ENCODE measurements at places on chromosomes 13 and 19. TPM values are rescaled to one million over a fixed set of nuclear protein-coding genes. Genes with fewer than 3 reads are reported as not detected.

CEACAM4 gene
- total RNA-seq: not detected

MEIS3 gene
- 21.2 TPM for total RNA-seq

GRCh38 chr19:37725181-37725580, 5.6 kb upstream of the ZNF607 start:
- no peak for DNase-seq

- no peak for DNase-seq
Measured at GRCh38 chr19:45418802-45419201, 4.9 kb downstream of the ERCC1 start.

DNA sequence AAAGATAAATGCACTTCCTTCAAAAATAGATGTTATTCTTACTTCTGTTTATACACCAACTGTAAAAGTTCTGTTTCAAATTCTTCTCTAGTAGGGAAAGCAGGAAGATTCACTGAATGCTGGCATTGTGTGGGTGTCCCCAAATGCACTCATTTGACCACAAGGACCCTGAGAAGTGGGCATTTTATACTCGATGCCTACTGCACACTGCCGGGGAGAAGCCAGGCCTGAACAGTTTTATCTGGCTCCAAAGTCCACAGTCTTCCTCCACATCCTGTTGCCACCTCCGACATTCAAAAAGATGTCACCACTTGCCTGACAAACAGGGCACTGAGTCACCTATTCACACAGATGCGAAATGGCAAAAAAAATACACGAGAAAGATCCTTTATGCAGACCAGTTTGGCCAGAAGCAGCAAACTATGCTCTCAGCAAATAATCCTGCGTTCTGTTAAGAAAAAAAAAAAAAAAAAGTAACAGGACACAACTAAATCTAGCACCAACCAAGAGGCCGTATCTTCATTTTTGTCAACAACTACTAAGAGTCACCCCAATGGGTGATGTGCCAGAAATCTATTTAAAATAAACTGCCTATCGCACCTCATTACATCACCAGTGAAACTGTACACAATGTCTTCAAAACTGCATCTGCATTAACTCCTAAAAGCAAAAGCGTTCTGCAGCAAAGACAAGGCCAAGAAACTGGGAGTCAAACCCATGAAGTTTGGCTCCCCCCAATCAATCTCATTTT, 6.2 kb downstream of the ZC3H4 start:
- peak; percentile 72 for DNase-seq

DNA sequence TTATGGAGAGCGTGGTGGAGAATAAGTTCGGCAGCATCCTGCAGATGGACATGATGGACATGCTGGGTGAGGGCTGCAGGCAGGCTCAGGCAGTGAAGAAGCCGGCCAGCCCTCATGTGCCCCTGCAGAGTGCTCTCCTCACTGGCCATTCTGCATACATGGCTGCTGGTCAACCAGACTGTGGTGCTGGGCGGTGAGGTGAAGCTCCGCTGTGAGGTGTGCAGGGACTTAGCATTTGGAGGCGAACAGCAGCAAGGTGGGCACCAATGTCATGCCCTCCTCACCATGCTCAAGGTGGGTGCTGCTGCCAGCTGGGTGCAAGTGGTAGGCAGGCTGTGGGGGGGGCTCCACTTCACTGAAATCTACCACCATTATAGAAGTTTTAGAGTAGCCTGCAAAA, 5.7 kb upstream of the ZNF492 start:
- no peak for DNase-seq

DNA sequence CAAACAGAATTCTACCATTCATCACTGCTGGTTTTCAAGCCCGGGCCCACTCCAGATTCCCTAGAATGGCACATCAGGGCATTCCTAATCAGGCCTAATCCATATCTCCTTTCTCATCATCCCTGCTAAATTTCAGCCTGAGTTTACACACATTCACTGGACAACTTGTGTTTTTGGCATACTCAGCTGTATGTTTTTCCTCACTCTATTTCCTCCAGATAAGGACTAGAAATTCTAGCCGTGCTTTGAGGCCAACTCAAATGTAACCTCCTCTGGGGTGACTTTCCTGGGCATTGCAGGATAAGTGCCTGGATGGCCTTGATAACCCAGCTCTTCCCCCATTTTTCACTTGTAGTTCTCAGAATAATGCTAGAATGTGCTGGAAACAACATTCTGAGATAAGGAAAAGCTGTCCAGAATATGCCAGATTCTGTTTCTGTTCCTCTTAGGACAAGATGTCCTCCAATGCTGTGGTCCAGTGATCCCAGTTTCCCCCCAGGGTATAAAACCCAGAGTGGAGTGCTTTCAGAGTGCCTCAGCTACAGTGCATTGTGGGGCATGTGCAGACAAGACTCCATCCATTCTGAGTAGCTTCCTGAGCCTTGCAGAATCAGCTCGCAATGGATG, 66.9 kb upstream of the CLDN10 start:
- DNase-seq: no peak

GRCh38 chr13:39895254-39895653, 239.8 kb downstream of the COG6 start:
- DNase-seq: no peak

DNA sequence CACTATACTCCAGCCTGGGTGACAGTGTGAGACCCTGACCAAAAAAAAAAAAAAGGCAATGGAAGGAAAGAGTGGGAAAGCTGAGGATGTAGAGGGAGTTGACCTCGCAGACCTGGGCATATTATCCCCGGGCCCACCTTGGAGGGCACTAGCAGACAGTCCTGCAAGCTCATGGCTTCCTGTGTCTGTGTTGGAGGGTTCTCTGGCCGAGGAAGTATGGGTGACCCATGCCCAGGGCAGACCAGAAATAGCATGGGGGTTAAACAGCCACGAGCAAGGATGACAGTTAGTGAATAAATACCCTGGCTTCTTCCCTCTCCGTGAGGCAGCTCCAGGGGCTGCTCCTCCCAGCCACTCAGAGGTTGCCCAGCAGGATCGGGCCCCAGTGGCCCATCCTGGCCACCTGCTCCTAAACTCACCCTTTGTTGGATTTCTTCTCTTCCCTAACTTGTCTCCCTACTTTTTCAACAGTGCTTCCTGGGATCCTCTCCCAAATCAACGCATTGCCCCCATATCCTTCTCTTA, 485.8 kb downstream of the ZNF536 start:
- no peak for DNase-seq

GRCh38 chr13:40596484-40596883, 70.0 kb downstream of the FOXO1 start:
- DNase-seq: no peak

All from hepatocyte (in vitro differentiated cells).